Vagina (tissue), 2 donors: ENCODE measurements at places on chromosomes 13 and 19.

DNA sequence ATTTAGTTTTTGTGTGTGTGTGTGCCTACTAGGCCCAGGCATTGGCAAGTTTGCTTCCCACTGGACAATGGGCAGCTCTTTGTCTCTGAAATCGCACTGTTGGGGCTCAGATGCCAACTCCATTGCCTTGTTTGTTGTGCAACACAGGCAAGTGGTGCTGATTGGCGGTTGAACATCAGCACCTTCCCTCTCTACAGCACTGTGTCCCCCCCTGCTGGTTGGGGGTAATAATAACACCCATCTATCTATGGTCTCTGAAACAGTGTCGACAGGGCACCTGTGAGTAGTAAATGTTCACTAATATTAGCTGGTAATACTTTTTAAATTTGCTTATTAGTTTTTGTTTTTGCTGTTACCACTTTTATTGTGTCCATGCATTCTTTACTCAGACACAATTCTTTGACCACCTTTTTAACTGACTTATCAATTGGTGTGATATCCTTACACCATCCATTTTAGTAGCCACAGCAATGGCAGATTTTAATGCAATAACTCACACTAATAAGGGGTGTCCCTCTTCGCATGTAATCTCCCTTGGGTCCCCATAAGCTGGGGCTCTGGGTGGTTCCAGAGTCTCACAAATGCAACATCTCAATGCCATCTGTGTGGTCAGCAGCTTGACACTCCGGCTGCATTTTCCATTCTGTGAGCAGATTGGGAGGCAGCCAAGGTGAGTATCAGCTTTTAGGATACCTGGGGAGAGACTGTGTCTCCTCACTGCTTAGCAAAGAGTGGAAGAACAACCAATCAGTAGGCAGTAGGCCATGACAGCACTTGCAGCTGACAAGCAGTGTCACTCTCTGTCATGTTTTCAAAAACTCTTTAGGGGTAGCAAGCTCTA, 47.7 kb upstream of the UQCRFS1 start:
- no peak for DNase-seq

- no peak for DNase-seq
Measured at GRCh38 chr19:11091703-11092153, 2.5 kb downstream of the LDLR start.

DNA sequence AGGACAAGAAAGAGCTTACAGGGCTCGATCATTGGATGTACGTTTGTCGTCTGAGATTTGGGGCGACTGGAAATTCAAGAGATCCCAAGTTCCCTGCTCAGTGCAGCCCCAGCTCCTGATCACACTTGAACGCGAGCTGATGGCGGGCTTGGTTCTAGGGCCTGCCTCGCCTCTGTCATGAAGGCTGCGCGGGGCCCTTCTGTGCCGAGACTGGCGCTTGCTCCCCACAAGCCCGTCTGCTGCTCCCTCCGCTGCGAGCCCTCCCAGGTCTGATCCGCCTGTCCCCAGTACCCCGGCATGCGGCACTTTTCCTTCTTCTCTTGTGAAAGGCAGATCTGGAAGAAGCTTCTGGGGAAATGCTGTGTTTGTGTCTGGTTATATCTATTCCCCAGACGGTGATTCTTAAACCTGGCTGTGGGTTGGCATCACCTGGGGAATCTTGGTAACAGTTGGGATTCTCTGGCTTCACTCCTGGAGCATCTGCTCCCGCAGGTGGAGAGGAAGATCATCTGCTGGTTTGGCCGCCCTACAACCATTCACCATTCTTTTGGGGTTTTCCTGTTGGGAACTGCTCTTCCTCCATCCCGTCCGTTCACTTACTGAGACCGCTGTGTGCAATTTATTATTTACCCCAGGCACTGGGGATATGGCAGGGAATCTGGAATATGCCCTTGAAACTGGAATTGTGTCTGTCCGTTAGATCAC, 43.6 kb downstream of the SIPA1L3 start:
- no peak for DNase-seq

- no peak for DNase-seq
Measured at GRCh38 chr13:36516225-36516624, 83.9 kb downstream of the CCNA1 start.

GRCh38 chr13:60689571-60689970, 292.6 kb downstream of the TDRD3 start:
- DNase-seq = no peak

GRCh38 chr13:97802213-97802612, 151.3 kb upstream of the IPO5 start:
- no peak for DNase-seq

DNA sequence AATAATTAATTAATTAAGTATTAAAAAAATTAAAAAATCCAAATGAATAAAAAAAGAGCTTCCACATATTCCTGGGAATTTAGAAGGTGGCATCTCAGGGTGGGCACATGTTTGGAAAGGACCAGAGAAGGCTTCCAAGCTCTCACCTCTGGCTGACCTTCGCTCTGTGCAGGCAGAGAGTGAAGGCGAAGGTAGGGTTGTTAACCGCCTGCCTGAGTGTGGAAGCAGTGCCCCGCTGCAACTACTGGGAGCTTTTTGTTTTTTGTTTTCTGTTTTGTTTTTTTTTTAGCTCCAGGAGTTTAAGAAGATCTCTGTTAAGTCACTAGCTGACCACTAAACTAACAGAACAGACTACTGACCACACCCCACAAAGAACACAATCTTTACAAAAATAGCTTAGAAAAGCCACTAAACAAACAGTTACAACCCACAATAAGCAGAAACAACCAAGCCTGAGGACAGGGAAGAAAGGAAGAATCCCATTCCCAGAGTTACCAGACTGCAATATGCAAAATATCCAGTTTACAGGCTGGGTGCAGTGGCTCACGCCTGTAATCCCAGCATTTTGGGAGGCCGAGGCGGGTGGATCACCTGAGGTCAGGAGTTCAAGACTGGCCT, 11.4 kb downstream of the ZNF541 start:
- DNase-seq = no peak

DNA sequence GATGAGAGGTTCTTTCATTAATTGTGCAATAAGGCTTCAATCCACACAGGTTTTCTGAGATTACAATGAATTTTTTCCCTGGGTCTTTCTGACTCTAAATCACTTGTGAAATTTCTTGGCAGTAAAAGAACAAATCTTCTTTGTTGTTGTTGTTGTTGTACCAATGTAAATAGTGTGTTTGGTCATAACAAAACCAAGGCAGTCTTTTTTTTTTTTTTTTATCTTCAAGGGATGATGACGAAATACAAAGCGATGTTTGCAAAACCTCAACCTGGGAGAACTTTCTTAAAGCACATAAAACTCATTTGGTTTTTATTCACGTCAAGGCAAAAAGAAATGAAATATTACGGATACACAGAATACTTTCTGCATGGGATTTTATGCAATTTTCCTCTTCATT, 462.0 kb downstream of the LIG4 start:
- DNase-seq = no peak

- DNase-seq = no peak
Measured at GRCh38 chr19:7229735-7230134, 64.5 kb downstream of the INSR start.

DNA sequence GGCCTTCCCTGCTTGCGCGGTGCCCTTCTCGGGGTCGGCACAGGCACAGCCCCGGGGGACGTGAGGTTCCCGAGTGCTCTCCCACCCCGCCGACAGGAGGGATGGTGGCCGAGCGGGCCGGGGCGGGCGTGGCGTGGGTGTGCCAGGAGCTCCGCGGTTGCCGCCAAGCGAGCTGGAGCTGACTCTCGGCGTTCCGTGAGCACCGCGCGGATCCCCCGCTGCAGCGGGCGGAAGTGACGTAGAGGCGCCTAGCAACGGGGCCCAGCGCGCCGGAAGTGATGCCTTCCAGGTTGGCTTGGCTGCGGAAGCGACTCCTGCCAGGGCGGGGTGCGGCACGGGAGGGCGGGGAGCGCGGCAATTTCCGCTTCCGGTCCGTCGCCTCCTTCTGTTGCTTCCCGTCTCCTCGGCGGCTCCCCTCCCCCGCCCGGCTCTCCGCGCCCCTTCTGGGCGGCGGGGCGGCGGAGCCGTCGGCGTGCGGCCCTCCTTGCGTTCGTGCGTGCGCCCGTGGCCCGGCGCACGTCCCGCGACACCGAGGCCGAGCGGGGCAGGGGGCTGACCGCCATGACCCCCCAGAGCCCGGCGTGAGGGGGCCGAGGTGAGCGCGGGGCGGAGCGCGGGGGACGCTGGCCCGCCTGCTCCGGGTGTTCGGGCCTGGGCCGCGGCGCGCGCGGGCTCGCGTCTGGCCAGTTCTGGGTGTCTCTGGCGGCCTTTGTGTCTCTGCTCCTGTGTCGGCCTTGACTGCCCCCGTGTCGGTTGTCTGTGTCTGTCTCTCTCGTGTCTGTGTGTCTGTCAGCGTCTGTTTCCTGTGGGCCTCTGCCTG, at the start of gene EPN1:
TSS of gene EPN1 (plus strand) at position 386 of the 820 bp plus-strand sequence. CDS start 3,402 bp downstream, outside the sequence.
- DNase-seq = no peak
